ENCODE measurements at places on chromosomes 6 and 20.

DNA sequence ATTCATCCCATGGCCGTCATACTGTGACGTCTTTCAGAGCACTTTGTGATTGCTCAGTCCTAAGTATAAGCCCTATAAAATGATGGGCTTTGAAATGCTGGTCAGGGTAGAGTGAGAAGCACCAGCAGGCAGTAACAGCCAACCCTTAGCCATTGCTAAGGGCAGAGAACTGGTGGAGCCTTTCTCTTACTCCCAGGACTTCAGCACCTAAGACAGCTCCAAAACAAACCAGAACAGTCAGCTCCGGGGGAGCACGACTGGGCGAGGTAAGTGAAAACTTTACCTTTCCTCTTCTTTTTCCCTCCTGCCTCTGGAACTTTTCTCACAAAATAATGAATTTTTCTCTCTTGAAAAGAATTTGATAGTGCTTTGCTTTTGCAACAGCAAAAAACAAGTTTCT is at the start of gene VIP:
Gene VIP (plus strand): TSS at position 104 of the 400 bp plus-strand sequence. CDS start 1,381 bp downstream, outside the sequence.
- no peak for DNase-seq

GRCh38 chr20:35854713-35855348 is 83.0 kb downstream of the PHF20 start:
- DNase-seq: no peak

- DNase-seq: peak; percentile 19
These were observed 23.9 kb downstream of the MYH7B start for GRCh38 chr20:34979366-34980153.

DNA sequence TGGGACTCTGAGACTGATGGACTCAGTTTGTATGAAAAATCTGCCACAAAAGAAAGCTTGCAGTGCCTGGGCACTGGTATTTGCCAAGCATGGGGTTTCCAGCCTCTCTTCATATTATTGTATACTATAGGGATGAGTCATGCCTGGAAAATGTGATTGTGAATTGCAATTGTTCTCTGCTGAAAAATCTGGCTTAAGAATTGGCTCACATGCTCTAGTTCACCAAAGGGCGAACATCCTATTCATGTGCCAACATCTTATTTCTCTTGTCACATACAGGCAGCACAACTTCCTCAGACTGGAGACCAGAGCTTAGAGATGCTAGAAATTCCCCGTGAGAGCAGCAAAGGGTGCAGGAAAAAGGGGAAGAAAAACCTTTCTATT is 103.6 kb upstream of the KCNK16 start:
- DNase-seq: no peak

GRCh38 chr6:105821027-105821426 is 265.1 kb upstream of the PRDM1 start:
- DNase-seq: peak; percentile 22

DNA sequence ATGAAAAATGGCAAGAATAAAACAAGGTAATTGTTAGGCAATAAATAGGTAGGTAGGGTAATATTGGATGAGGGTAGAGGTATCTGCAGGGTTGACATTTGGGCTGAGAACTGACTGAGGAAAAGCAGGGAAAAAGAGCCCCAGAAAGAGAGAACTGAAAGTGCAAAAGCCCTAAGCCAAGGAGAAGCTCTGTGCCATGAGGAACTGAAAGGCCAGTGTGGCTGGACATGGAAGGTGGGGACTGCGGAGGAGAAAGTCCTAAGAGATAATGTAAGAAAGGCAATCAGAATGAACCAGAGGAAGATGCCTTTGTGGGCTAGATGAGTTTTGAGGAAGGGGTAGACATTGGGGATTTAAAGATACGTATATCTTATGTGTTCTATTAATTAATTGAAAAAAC is 9.9 kb upstream of the HIVEP2 start:
- DNase-seq: no peak

- no peak for DNase-seq
These were observed 758.9 kb upstream of the MMS22L start for GRCh38 chr6:98041921-98042320.

DNA sequence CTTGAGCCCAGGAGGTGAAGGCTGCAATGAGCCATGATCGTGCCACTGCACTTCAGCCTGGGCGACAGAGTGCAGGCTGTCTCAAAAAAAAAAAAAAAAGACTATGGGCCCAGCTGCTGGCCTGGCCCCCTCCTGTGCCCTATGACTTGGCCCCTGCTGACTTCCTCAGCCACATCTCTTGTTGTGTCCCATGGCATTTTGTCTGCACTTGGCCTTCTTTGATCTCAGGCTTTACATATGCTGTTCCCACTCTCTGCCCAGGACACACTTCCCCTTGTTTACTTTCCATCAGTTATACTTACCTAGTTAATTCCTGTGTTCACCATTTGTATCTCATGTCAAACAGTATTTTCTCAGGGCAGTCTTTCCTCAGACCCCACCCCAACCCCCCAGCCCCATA is 44.5 kb downstream of the RPRD1B start:
- no peak for DNase-seq

- no peak for DNase-seq
These were observed 53.6 kb upstream of the CST7 start for GRCh38 chr20:24895431-24895830.

DNA sequence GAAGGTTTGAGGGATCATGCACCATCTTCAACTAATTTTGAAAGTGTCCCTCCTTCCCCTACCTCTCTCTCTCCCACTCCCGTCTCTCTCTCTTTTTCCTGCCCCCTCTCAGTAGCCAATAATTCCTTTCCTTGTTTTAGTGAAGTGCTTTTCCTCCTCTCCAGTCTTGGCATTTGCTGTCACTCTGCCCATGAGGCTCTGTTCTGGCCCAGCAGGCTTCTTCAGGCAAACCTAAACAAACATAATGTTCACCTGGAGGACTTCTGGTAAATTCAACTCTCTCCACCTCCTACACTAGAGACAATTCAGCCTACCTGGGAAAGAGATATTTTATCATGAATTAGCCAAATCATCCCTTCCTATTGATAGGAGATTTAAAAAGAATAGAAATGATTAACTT is 320.4 kb upstream of the RNF24 start:
- no peak for DNase-seq

All from germinal center (tissue), 1 donor.